ENCODE measurements at places on chromosomes 2 and 18. TPM values are rescaled to one million over a fixed set of nuclear protein-coding genes. Genes with fewer than 3 reads are reported as not detected.

Gene ACTG2
- total RNA-seq: 4.1 TPM

Gene POTEJ
- not detected for total RNA-seq

Gene CHRNG
- total RNA-seq: not detected

Gene MAP2
- total RNA-seq: 12.8 TPM

Gene SAG
- not detected for total RNA-seq

Gene GCG
- not detected for total RNA-seq

Gene NR4A2
- total RNA-seq: 0.33 TPM

Gene RALBP1
- 88.9 TPM for total RNA-seq

Gene EFR3B
- total RNA-seq: 0.83 TPM

Gene KIF5C
- total RNA-seq: 0.58 TPM

Gene DNAJC5G
- total RNA-seq: not detected

Gene GPR35
- 0.99 TPM for total RNA-seq

Gene POTEC
- not detected for total RNA-seq

Gene REG3G
- total RNA-seq: not detected

Gene ABCG5
- not detected for total RNA-seq

Gene CLEC4F
- total RNA-seq: not detected

Gene SCLY
- 11.6 TPM for total RNA-seq

Gene KCNG3
- not detected for total RNA-seq
